Neural progenitor cell (in vitro differentiated cells): ENCODE measurements at places on chromosomes 13 and 19.

DNA sequence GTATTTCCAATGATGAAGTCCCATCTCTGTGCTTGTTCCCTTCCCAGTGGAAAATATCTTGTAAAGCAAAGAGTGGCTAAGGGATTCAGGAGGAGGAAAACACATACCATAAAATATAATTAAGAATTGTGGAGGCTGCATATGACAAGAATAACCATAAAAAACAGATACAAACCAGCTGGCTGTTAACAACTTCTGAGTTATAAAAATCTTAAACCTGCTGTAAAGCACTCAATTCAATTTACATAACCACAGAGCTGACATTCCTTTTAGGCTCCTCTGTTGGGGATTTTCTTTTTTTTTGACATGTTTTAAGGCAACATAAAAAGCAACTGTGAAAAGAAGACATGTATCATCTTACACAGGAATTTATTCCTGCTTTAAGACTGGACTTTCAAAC, 207.6 kb downstream of the DACH1 start:
- DNase-seq, result no peak

- DNase-seq, result no peak
Observed at GRCh38 chr19:48726556-48726955, 7.0 kb upstream of the MAMSTR start.

GRCh38 chr13:87986639-87987250, 315.6 kb downstream of the SLITRK5 start:
- DNase-seq, result no peak

DNA sequence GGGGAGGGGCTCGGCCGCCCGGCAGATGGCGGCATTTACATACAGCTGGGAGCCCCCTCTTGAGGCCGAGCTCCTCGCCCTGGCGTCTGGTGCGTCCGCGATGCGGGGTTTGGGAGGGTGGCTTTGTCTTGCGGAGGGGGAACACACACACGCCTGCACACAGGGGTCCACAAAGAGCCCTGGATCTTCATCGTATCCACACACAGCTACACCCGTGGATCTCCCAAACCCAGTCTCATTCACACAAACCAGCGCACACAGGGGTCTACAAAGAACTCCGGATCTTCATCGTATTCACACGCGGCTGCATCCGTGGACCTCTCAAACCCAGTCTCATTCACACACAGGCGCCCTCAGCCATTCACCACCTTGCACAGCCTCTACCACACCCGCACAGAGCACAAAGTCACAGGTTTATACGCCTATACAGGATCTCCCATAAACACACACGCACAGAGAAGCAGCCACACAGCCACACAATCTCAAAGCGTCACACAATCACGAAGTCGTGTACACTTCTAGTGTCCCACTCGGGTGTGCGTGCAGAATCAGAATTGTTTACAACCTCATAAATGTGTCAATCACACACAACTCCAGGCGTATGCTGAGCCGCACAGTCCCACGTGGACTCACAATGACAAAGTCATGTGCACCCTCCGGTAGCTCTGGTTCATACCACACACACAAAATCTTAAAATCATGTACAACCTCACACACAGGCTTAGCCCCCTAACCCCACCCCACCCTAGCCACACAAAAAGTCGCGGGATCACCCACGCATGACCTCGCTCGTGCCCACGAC, 550 bp upstream of the DLL3 start:
- DNase-seq, result peak; percentile 89

GRCh38 chr13:26320766-26321165, 66.8 kb downstream of the CDK8 start:
- DNase-seq, result no peak

DNA sequence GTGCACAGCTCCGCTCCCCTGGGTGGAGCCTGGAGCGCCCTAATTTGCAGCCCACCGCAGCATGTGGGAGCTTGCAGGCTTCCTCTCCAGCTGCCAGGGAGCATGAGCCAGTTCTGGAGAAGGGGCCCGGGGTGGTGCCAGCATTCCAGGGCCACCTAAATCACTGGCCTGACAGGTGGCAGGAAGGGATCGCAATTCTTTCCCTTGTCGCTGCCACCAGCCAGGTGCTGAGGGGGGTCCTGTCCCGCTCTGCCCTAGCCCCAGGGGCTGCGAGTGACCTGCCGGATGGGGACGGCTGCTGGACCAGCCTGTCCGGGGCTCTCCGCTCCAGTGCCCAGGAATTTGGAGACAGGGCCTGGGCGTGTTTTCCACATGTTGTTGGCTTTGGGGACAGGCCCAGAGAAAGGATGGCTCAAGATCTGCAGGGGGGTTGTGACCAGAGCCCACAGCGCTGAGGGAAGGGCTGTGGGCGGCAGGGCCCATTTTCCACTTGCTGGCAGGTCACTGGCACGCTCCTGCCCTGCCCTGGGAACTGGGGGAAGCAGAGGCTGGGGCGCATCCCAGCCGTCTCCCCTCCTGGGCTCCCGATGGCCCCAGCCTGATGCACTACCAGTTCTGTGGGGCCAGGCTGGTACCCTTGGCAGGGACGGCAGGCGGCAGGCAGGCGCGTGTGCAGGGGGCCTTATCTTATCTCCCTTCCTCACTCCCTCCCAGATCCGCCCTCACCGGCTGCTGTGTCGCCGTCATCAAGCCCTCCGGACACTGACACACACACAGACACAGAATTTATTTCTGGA, 9.5 kb downstream of the NDUFA11 start:
- DNase-seq, result no peak

- DNase-seq, result peak; percentile 77
Observed at GRCh38 chr13:35789335-35790165, 313.1 kb upstream of the MAB21L1 start.

DNA sequence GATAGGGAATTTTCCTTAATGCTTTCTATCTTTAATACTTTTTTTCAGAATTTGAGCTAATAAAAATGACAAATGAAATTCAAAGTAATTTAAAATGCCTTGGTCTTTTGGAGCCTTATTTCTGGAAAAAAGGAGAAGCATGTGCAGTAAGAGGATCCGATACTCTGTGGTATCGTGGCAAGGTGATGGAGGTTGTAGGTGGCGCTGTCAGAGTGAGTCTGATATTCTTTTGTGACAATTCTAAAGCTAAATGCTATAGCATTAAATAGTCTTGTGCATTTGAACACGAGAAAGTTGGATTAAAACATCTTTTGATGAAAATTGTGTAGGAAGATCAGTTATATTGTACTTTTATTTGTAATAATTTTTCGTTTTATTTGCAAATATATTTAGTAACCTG, 95.0 kb downstream of the RNF17 start:
- DNase-seq, result no peak

DNA sequence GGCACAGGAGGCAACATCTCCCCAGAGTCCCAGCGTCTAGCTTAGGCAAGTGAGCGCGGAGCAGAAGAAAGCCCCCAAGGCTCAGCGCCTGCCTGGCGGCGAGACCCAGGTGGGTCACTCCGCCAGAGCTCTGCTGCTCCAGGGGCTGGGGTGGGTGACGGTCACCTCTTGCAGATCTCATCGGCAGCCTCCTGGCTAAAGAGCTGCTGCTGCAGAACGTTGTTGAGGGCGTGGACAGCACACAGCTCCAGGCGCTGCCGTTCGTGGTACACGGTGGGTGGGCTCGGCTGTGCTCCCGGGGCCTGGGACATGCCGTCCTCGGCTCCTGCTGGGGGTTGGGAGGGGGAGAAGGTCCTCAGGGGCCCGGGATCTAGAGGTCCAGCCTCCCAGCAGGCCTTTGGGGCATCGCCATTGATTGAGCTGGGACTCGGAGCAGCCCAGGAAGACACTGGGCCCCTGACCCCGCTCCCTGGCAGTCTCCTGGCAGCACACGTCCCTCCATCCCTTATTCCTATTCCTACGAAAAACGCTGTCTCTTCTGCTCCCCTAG, 795 bp downstream of the JOSD2 start:
- peak; percentile 35 for DNase-seq

DNA sequence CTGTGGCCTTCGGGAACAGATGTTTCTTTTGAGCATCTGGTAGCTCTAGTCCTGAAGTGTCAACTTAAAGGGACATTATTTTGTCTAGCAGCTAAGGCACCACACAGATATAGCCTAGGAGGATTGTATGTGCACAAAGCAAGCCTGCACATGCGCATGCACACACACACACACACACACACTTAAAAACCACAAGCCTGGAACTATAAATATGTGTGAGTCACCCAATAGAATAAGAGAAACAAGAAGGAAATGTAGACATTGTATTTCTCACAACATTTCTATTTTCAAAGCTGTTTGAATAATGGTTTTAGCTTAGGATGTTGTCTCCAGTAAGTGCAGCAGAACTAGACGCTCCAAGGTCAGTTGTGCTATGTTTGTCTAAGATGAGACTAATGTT, 516.5 kb downstream of the SUCLA2 start:
- DNase-seq, result no peak

DNA sequence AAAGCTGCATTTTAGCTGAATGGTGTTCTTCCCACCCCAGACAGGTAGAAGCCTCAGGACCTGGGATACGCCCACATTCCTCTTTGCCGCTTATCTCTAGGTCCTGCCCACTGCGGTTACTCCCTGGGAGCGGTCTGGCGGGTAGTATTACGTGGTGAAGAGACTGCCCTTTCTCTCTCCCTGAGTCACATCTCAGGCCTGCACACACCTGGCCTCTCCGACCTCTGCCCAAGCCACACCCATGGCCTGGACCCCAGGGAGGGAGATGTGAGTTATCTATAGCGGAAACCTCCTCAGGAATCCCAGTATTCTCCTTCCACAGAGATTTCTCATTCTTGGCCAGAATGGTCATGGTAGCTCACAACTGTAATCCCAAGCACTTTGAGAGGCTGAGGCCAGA, 17.3 kb downstream of the RHPN2 start:
- DNase-seq, result no peak

GRCh38 chr13:99979453-99980200, 2.0 kb upstream of the ZIC2 start:
- DNase-seq, result peak; percentile 79

- DNase-seq, result peak; percentile 85
Observed at GRCh38 chr13:40390401-40390916, 276.0 kb downstream of the FOXO1 start.

GRCh38 chr19:38317104-38317612, 1.4 kb upstream of the YIF1B start:
- DNase-seq, result no peak

- DNase-seq, result no peak
Observed at GRCh38 chr19:11495481-11495880, 10.2 kb downstream of the ZNF653 start.

DNA sequence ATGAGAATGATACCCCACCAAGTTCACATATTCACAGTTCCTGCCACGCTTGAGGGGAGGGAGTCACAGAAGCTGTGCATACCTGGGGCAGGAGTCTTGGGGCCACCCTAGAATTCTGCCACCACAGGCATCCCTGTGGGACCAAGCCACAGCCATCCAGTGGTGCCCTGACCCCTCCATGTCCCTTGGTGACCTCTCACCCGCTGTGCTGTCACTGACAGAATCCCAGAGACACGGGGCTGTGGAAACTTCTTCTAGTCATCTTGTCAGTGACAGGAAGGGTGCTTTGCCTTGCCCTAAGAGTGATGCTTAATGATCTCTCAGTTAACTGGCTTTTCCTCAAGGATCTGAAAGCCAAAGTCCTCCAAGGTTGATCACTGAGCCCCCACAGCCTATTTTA, 58.4 kb upstream of the UQCRFS1 start:
- no peak for DNase-seq

- DNase-seq, result no peak
Observed at GRCh38 chr19:40716031-40716481, 630 bp downstream of the COQ8B start.

GRCh38 chr13:105139380-105140285, 1395.8 kb downstream of the EFNB2 start:
- DNase-seq, result no peak
